ENCODE measurements at places on chromosomes 6 and 20.

GRCh38 chr6:69888482-69889233 is 22.3 kb downstream of the COL19A1 start:
- DNase-seq = no peak

- no peak for DNase-seq
These were observed 3.7 kb upstream of the SPDEF start for GRCh38 chr6:34559651-34560365.

GRCh38 chr6:96651816-96652215 is 88.9 kb downstream of the FHL5 start:
- DNase-seq = no peak

DNA sequence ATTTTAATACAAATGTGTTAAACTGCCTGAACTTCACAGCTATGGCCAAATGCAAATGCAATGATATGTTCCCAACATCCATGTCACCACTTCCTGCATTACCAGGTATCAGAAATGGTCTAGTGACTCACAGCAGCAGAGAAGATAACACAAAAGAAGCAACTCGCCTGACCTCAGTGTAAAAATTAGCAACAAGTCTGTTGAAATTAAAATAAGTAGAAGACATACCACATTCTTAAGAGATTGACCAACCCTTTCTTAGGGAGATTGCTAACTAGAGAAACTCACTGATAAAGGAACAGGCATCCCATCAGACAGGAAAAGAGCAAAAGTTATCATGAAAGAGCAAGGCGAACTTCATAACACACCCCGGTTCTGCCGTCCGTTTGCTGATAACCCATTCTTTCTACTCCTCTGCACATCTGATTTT is 45.1 kb downstream of the RNASET2 start:
- DNase-seq = no peak

DNA sequence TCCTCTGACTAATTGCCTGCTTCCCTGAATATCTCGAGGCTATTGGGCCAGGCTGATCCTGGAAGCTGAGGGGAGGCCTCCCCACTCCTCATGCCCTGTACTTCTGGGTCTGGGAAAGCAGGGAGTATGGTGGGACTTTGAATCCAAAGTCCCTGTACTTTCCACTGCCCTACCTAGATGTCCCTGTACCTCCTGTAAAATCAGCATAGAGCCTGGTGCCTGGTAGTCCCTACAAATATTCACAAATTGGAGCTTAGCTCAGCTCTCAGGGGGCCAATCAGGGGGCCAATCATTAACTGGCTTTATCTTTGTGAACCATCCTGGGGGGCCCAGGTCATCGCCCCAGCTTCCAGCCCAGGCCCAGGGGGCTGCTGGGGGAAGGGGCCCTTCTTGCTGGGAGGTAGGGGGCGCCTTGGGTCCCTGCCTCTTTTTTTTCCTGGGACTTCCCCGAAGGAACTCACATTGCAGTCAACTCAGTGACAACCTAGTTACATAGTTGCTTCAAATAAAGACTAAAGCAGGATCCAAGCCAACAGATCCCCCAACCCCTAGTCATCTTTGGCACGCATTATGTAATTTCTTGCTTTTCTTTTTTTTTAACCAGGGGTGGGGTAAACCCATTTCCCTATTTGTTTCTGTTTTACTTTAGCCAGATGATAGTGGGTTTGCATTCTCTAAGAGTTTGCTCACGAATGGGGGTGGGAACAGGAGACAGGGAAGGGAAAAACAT is 6.9 kb upstream of the VEGFA start:
- no peak for DNase-seq

DNA sequence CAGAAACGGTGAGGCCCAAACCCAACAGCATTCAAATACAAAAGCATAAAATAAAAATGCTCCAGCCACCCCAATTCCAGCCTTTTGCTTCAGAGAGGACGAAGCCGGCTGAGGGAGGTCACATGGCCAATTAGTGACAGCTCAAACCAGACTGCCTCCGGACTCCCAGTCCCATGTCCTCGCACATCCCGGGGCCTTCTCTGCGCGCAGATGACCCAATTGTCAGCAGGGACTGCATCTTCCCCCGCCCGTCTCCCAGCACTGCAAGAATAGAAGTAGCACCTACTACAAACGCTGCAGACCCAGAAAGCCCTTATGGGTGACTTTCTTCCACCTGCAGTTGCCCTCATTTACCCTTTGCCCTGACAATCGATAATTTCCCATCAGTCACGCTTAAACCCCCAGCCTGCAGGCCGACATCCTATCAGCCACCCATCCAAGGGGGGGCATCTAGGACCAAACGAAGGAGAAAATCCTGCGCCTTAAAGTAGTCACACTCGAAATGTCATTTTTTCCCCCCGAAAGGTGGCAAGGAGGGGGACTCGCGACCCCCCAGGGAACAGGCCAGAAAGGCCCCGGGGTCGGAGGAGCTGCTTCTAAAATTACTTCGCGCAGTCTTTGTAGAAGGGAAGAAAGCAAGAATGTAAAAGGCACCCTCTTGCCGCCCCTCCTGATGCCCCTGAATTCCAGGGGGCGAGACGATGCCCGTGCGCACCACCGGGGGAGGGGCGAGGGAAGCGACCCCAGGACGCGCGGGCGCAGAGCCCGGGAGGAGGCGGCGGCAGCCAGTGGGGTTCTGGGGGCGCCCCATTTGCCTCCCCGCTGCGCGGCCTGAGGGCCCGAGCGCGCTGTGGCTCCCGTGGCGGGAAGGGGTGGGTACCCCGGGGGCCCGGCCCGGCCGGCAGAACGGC is 792 bp downstream of the SLC23A2 start:
- no peak for DNase-seq

DNA sequence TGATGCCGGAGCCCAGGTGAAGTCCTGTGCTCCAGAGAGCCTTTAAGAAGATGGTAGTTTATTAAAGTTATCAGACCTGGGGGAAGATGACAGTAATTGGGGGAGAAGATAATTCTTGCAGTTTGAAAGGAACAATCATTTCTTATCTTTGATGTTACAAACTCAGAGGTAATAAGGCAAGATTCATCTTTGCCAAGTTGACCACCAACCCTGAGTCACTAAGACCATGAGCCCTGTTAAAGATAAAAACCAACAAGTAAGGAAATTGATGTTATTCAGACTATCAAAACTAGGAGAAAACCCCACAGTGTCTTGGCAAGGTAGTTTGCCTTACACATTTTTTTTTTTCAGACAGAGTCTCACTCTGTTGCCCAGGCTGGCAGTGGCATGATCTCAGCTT is 73.1 kb downstream of the MKKS start:
- DNase-seq = no peak

GRCh38 chr6:33203443-33204164 is 851 bp upstream of the HSD17B8 start:
- DNase-seq = no peak

DNA sequence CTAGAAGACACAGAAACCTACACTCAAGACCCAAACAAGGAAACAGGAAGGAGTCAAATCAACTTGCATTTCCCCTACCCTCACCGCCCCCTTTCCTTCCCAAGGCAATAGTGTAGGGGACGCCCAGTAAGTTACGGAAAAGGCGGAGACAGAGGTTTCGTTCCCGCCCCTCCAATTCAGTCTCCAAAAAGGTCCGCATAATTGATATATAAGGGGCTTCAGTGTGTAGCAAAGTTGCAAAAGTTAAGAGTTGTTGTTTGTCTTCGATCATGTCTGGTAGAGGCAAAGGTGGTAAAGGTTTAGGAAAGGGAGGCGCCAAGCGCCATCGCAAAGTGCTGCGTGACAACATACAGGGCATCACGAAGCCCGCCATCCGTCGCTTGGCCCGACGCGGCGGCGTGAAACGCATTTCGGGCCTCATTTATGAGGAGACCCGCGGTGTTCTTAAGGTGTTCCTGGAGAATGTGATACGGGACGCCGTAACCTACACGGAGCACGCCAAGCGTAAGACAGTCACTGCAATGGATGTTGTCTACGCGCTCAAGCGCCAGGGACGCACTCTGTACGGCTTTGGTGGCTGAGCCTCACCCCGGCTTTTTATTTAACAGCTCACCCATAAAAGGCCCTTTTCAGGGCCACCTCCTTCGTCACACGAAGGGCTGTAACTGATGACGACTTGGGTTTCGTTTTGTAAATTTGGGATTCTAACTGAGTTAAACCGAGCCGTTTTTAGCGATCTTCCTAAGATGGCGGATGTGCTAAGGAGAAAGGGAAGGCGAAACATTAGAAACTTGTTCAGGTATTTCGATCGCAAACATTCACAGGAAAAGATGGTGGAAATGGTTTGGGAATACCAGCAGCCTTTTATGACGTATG is 124.6 kb upstream of the BTN3A2 start:
- no peak for DNase-seq

DNA sequence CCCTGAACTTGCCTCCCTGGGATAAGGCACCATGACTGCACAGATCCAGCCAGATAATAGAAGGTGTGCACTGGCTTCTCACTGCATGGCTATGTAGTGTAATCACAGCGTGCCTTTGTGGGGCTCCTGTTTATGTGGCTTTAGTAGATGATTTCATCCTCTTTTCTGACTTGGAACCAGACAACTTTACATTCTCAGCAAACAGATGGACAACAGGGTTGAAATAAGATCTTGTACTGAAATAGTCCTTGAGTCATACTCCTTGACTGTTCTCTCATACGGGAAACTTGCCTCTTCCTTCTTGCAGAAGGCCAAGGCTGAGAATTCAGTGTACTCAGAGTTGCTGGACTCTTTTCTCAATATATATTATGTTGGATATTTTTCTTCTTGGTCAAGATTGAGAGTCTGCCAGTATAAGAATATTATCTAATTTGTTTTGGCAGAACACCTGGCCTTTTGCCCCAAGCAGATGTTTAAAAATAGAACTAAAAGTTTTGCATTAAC is 25.0 kb upstream of the RNF144B start:
- no peak for DNase-seq

DNA sequence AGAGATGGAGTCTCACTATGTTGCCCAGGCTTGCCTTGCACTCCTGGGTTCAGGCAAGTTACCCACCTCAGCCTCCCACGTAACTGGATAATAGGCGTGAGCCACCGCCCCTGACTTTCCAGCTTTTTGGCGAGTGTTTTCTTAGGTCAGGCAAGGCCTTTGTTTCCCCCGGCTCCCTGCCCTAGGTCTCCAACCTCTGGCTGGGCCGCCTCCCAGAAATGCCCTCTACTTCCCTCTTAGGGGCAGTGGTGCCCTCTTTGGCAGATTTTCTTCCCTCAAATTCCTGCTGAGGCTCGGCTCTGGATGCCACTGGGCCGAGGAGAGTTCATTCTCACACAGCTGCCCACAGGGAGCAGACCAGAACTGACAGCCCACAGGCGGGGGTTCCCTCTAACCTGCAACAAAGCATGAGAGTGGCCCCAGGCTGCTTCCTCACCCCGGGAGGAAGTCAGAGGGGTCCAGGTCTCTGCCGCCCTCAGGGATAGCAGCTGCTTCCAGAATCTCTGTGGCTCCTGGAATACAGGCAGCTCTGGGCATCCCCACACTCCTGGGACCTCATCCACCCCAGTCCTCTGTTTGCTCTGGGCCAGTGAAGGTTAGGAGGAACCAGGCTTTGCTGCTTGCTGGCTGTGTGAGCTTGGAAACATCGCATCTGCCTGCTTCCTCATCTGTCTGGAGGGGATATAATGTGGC is 56.5 kb downstream of the TCP11 start:
- DNase-seq = no peak

GRCh38 chr20:57082357-57082945 is 184.0 kb downstream of the BMP7 start:
- DNase-seq = no peak

GRCh38 chr6:41646026-41646795 is 7.9 kb downstream of the MDFI start:
- DNase-seq = no peak
